ENCODE measurements at places on chromosomes 11 and 22.

DNA sequence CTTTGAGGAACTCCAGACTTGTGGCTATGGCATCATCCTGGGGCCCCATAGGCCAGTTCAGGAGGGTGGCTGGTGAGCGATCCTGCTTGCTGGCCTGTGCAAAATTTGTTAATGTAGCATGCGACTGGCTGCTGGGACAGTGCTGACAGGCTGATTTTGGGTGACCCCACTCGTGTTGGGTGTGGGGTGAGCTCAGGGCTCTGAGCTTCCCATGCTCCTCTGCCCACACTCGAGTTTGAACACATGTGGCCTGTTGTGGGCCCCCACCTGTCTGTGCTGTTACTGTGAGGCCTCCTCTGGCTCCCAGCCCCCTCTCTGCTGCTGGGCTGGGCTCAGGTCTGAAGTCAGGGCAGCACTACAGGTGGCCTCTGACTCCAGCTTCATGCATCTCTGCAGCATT is 64.4 kb upstream of the MYEOV start:
- DNase-seq: no peak

DNA sequence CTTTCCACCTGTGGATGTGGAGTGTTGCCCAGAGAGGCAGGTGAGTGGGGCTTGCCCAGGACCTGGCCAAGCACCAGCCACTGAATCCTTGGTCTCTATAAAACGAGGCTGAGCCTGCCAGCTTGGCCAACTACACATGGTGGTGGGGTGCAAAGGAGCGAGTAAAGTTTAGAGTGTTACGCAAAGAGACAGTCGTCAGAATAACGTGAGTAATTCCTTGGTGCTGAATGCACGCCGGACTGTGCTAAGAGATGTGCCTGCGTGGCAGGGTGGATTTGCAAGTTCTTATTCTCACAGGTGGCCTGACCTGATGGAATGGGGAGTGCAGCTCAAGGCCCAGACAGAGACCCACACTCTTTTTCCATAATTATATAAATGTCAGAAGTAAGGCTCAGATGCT is 88.6 kb upstream of the B3GAT1 start:
- no peak for DNase-seq

DNA sequence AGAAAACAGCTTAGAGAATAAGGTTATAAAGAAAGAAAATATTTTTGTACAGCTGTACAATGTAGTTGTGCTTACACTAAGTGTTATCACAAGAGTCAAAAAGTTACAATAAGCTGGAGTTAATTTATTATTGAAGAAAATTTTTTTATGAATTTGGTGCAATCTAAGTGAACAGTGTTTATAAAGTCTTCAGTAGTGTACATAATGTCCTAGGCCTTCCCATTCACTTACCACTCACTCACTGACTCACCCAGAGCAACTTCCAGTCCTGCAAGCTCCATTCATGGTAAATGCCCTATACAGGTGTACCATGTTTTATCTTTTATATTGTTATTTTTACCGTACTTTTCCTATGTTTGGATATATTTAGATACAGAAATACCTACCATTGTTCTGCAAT is 34.7 kb downstream of the GDPD4 start:
- DNase-seq: no peak

DNA sequence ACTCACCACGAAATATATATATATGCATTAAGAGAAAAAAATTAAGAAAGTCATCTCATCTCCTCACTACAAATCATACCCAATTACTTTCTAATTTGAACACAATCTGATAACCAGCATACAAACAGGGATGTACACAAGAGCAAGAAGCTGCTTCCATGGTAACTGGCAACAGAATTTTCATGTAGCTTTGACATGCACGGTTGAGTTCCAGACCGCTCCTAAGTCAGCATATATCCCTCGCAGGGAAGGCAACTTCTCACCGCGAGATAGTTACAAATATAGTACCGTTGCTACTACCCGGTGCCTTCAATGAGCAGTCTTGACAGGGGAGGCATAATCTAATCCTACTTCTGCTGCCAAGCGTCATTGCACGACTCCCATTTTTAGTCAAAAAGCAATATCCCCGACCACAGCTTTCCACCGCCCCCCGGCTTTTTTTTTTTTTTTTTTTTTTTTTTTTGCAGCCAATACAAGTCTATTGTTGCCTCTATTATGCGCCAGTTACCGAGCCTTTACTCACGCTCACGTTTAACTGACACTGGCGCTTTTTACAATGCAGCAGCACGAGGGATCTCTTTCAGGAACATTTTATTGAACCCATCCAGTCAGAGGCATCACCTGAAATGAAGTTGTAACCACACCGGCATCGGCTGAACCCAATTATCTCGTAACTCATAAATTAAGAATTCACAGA is 2.2 kb downstream of the CADM1 start:
- peak; percentile 25 for DNase-seq

GRCh38 chr11:12706545-12707499 is 32.6 kb downstream of the TEAD1 start:
- peak; percentile 65 for DNase-seq
